ENCODE measurements at places on chromosomes 3 and 15.
A peak's percentile ranks its signal among the peaks of the same experiment; 100 is the strongest.

GRCh38 chr3:193157051-193157450, 84.0 kb upstream of the PLAAT1 start:
- DNase-seq, result no peak

GRCh38 chr3:50623840-50624474, 7.0 kb downstream of the MAPKAPK3 start:
- peak; percentile 58 for DNase-seq

DNA sequence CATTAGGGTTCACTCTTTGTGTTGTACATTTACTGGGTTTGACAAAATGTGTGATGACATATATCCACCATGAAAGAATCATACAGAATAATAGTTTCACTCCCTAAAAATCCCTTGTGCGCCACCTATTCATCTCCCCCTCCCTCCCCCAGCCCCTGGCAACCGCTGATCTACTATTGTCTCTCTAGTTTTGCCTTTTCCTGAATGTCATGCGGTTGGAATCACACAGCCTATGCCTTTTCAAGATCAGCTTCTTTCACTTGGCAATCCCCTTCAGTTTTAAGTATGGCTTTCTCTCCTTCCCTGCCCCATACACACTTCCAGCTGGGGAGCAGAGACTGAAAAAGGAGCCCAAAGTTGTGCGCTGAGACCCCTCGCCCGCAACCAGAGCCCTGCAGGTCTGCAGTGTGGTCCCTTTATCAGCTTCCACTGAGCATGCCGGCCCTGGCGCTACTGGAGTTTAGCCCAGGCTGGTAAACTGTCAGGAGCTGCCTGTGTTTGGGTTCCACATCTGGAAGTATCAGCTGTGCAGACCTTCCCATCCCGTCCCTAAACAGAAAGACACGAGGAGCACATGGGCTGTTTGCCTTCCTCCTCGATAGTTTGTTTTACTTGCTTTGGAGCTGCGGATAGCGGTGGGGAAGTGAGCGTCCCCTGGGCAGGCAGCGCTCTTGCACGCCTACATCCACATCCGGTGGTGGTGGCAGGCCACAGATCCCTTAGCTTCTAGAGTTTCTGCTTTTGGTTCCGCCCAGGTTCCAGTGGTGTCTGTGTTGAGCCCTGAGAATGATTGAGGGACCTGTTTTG, 12.3 kb downstream of the BOC start:
- no peak for DNase-seq

DNA sequence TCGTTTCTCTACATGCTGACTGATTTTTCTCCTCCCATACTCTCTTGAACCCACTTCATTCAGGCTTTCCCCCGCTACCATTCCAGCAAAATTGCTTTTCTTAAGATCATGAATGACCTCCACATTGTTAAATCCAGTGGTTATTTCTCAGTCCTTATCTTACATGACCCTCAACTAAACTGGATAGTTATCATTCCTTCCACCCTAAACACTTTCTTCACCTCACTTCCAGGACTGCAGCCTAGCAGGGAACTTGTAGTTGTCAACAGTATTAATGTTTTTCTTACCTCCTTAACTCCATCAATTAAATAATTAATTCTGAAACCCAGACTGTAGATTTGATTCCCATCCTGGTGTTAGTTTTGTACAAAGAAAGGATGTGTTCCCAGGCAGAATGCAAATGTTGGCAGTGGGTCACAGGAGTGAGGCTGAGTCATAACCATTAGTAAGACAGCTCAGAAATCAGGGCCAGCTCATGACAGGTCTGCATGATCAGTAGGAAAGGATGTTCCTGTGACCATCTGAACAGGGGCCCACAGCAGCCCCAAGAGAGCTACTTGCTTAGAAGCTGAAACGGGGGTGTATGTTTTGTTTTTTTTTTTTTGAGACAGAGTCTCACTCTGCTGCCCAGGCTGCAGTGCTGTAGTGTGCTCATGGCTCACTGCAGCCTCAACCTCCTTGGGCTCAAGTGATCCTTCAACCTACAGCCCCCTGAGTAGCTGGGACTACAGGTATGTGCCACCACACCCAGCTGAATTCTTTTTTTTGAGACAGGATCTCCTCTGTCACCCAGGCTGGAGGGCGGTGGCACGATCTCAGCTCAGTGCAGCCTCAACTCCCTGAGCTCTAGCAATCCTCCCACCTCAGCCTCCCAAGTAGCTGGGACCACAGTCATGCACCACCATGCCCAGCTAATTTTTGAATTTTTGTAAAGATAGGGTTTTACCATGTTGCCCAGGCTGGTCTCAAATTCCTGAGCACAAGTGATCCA, 9.1 kb downstream of the BCL2L10 start:
- DNase-seq, result no peak

- no peak for DNase-seq
Observed at GRCh38 chr3:8536096-8537056, 34.8 kb downstream of the LMCD1 start.

DNA sequence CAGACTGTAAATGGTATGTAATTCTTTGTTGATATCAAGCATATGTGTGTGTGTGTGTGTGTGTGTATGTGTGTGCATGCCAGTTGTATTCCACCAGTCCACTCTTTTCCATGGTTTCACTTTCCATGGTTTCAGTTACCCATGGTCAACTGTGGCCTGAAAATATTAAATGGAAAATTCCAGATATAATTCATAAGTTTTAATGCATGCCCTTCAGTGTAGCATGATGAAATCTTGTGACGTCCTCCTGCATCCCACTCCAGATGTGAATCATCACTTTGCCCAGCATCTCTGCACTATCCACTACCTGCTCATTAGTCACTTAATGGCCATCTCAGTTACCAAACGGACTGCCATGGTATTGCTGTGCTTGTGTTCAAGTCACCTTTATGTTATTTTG, 215.9 kb downstream of the GBE1 start:
- no peak for DNase-seq

DNA sequence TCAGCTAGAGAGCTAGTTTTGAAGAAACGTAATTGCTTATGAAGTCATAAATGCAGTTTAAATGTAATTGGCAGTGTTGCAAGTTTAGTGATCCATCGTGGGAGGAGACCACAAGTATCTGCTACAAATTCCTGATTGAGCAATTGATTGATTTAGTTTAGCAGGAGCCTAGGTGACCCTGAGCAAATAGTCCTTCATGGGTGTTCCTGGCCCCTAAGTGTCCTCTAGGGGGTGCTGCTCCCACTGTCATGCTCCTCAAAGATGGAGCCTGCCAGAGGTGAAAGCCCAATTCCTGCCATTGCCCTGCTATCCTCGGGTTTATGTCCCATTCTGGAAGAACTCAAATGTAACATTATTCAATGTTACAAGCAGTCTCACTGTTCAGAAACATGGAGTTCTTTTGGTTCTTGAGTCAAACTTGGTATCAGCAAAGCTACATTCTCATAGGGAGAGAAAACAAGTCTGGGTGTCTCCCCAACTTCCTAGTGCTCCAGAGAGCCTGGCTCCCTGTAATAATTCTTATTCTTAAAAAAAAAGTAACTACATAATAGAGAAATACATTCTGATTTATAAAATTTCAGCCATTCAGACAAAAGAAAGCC, 29.8 kb upstream of the SENP5 start:
- DNase-seq, result peak; percentile 47

DNA sequence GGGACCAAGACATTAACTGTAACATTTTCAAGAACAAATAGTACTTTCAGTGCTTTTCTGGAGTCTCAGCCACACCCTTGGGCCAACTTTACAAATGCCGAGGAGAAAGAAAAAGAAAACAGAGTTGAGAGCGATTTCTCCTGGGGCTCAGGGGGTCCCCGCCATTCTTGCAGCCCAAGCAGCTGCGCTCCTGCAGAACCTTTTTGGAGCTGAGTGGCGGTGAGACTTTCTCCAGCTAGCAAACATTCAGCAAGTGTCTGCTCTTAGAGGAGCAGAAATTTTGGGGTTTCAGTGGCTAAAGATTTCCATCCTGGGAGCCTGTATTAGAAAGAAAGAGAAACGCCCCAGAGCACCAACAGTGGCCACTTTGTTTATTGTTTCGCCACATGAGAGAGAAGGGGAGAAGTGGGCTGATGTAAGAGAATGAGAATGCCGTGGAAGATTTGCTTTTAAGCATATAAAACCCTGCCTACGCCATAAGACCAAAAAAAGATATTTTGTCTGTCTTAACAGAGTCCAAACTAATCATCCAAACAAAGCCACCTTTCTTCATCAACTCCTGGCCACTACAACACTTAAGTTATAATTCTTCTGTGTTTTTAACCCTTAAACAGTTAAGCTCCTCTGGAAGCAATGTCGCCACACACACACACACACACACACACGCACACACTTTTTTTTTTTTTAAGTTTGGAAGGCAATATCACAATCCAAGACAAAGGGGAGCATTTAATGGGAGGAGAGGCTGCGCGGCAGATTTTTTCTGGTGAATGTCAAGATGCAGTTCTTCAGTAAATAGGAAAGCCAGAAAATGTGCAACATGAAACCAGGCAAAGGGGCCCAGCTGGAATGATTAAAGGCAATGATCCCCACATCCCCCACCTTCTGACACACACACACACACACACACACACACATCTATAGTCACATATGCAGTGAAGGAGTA, 19.2 kb downstream of the EID1 start:
- DNase-seq, result no peak

DNA sequence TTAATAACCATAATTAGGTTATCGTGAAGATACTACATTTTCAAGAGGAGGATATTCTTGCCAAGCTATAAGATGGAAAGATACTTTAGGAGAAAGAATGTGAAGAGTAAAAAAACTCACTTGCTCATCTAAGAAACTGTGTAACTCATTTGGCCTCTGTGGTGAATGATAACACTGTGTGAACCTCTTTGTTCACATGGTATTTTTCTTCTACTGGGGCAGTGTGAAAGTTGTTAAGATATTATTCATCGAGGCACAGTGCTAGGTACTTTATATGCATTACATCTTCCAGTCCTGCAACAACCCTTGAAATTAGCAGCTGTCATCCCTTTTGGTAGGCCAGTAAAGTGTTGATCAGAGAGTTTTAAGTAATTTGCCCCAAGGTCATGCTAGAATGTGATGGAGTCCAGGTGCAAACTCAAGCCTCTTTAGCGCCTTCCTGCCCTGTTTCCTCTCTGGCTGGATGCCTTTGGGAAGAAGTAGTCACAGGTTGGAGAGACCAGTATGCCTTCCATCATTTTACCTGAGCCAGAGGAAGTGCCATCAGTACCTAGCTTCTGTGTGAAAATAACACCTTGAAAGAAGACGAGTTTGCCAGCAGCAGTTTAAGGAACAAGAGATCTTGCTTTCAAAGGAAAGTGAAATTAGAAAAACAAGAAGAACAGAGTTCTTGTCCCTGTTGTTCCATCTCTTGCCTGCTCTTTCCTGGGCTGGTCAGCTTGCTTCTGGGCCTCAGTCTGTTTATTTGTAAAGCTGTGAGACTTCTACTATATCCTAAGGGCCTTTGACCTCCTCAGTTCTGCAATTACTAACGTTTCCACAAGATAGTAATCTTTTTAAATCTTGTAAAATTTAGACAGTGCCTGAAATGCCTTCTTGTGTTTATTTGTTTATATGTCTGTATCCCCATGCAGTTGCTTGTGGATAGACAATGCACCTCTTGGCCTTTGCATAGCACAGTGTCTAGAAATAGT, 179.3 kb downstream of the FNDC3B start:
- DNase-seq, result no peak

- DNase-seq, result no peak
Observed at GRCh38 chr3:129375099-129375498, 53.3 kb downstream of the EFCAB12 start.

DNA sequence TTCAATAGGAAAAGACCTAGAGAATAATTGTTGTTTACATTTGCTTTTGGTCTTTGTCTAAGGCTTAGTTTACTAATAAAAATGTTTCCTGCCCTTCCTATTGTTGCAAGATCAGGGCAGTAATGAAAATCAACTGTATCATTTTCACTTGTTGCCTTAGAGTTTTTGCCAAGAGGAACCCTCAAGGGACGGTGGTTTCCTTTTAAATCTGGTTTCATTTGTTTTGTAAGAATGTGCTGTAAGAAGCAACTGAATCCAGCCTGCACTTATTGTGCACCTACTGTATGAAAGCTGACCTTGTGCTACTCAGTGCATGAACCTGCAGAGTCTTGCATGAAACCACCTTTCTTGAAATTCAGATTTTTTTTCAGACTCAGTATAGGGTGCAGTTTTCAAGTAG, 5.3 kb downstream of the IGF1R start:
- DNase-seq, result no peak

GRCh38 chr15:85396554-85396953, 16.2 kb downstream of the AKAP13 start:
- DNase-seq, result no peak
